ENCODE measurements at places on chromosomes 5 and 9.

DNA sequence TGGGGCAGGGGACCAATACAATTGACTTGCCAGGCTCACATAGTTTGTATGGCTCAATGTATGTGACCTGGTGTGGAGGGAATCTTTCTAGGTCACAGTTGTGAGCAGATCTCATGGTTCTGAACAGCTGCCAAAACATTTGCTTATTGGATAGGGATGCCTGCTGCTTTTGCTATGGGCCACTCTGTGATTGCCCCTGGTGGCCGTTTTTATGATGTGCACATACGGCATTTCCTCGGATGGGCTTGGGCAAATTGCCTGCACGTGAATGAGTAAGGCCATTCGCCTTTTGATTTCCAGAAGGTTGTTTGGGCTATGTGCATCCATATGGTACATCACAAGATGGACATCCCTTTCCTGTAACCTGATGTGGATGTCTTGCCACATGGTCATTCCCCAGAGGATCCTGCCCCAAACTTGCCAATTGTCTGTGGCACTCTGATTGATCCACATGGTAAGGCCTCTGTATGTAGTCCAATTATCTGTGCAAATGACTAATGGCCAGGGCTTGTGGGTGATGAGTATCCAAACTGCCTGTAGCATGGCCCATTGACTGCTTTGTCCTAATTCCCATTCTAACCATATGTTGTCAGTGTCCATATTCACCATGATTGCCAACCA lies 10.7 kb upstream of the SLC22A4 start:
- DNase-seq = no peak

- DNase-seq = no peak
Measured at GRCh38 chr5:65474130-65474711, 7.5 kb downstream of the ADAMTS6 start.

- no peak for DNase-seq
Measured at GRCh38 chr5:148393390-148393741, 9.6 kb downstream of the FBXO38 start.

GRCh38 chr5:56314529-56314928 lies 81.4 kb upstream of the ANKRD55 start:
- no peak for DNase-seq

DNA sequence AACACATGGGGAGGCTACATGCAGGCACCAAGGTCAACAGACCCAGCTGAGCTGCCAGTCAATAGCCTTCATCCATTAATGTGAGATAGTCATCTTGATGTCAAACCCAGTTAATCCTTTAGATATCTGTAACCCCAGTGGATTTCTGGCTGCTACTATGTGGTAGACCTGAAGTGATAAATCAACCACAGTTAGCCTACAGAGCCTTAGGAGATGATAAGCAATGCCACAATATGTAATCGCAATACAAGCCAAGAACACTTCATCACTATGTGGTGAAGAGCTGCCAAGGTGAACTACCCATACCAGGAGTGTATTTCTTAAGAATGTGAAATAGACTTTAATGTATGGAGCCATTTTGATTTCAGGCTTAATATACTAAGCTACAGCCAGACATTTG lies 1175.5 kb downstream of the DTWD2 start:
- no peak for DNase-seq

DNA sequence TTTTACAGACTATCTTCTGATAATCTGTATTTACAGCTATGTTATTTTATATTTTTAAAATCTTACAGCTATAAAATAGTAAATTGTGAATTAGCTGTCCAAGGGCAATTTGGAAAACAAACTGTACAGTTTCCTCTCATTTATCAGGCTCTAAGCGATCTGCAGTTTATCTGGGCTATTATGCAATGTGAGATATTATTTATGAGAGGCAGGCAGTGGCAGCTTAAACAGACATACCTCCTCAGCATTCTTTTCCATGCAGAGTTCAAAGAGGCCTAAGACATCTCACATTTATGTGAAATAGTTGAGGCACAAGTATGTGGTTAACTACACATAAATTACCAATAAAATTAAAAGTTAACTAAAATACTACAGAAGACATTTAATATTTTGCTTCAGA lies 10.2 kb downstream of the NIPSNAP3B start:
- DNase-seq = no peak

- no peak for DNase-seq
Measured at GRCh38 chr5:28967848-28968247, 1929.5 kb upstream of the CDH9 start.

DNA sequence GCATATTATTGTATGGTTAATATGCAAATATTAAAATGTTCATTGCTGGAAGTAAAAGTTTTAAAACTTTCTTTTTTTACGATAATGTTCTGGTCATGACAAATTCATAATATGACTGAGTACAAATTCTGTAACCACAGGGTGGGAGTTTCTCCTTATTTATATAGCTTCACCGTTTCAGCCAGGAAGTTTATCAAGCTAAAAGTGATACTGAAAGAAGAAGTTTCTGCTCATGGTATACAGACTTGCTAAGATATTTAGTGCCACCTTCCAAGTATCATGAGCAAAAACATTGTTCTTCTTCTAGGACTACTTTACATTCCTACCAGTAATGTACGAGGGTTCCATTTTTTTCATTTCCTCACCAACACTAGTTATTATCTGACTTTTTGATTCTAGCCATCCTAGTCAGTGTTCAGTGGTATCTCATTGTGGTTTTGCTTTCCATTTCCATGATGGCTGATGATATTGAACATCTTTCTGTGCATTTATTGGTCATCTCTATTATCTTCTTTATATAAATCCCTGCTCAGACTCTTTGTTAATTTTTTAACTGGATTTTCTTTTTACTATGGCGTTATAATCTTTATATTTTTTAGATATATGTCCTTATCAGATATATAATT lies 94.2 kb upstream of the PRRC1 start:
- DNase-seq = no peak

DNA sequence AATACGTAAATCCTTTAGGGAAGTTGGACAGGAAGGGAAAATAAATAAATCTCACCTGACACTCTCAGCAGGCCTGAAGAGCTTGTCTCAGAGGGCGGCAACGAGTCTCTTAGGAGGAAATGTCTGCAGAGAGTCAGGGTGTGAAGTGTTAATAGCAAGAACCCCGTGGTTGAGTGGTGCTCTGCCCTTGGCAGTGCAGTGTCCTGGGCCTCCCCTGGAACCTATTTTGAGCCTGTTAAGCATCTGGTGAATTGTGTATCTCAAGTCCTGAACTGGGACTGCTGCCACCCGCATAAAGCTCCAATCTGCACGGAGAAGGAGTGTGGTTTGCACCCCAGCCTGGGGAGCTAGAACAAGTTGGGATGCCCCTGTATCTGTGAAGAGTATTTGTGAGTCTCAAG lies 211.8 kb downstream of the GOLPH3 start:
- DNase-seq = no peak

GRCh38 chr5:146047396-146047795 lies 58.0 kb downstream of the PLAC8L1 start:
- no peak for DNase-seq

DNA sequence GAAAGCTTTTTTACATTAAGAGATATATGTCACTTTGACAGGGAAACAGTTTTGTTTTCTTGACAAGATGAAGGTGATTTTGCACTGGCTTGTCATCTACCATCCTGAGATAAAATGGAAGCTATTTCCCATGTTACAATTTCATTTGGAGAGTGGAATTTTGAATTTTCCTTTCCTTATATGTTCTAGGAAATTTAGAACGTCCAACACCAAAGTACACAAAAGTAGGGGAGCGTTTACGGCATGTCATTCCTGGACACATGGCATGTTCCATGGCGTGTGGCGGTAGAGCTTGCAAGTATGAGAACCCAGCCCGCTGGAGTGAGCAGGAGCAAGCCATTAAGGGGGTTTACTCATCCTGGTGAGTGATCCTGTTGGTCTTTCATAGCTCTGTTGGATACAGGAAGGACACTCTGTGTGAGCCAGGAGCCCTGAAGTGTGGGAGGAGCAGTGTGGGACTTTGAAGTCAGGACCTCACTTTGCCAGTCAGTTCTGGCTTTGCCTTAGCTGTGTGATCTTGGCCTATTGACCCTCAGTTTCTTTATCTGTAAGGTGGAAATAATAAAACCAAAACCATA lies 887 bp downstream of the PTPDC1 start:
- no peak for DNase-seq

DNA sequence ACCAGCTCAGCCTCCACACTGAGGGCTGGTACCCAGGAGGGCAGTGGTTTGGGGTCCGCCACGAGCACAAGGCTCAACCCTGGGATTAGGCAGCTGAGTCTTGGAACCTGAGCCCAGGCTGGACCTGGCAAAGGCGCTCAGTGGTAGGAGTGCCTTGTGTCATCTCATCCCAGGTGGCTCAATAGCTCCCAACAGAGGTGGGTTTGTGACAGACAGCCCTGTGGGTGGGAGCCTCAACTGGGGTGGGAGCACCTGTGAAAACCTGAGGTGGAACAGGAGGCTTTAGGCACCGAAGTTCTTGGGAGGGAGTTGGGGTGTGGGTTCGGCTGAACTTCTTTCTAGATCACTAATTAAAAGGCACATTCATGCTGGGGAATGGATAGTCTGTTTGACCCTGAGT lies 35.2 kb upstream of the SMU1 start:
- DNase-seq = no peak
